T-cell (primary cell): ENCODE measurements at places on chromosomes 2 and 18.
A peak's percentile ranks its signal among the peaks of the same experiment; 100 is the strongest.

DNA sequence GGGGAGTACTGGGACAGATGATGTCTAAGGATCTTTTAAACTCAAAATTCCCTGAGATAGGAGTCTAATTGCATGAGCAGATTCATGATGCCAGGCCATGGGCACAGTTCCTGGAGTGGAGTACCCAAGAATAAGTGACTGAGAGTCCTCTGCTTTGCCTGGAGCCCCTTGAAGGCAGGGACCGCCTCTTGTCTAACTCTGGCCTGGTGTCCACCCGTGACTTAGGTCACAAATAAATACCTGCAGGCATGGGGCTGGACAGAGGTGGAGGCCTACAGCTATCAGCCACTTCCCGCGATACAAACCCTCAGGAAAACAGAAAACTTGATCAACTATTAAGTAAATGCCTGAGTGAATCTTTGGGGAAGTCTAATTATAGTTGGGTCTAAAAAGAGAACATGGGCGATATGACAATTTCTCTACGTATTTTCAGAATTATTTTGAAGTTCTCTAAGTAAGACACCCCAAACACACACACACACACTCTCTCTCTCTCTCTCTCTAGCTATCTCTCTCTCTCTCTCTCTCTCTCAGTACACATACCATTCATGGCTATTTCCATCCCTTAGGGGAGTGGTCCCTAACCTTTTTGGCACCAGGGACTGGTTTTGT lies 1.8 kb upstream of the WIPF1 start:
- no peak for DNase-seq

GRCh38 chr2:199195927-199196502 lies 261.7 kb downstream of the SATB2 start:
- DNase-seq = no peak

- no peak for DNase-seq
Measured at GRCh38 chr2:33469238-33469637, 7.2 kb upstream of the RASGRP3 start.

GRCh38 chr2:176544991-176545956 lies 276.0 kb downstream of the MTX2 start:
- DNase-seq = no peak

GRCh38 chr2:233800208-233800607 lies 22.1 kb downstream of the MROH2A start:
- DNase-seq = no peak

DNA sequence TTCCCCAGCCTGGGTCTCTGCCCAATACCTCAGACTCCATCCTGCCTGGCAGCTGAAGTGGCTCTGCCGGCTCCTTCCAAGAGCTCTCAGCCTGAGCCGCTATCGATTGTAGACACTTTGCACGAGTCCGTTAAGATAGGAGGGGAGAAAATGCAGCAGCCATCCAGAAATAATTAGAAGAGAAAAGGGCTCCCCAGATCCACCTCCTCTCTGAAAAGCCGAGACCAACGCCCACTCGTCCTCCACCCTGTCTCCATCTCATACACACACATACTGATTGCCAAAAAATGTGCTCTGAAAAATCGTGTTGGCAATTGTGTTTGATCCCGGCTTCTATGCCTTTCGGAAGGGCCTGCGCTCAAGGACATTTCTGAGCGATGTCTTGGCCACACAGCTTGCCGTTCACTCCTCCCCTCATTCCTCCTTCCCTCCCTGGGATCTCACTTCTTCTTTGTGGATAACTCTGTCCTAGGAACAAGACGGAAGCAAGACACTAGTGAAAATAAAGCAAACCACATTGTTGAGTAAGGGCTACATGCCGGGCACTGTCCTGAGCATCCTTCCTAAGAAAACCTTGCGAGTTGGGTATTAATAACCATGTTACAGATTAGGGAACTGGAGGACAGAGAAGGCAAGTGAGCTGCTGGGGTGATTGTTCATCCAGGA lies 372.8 kb upstream of the MYT1L start:
- no peak for DNase-seq

DNA sequence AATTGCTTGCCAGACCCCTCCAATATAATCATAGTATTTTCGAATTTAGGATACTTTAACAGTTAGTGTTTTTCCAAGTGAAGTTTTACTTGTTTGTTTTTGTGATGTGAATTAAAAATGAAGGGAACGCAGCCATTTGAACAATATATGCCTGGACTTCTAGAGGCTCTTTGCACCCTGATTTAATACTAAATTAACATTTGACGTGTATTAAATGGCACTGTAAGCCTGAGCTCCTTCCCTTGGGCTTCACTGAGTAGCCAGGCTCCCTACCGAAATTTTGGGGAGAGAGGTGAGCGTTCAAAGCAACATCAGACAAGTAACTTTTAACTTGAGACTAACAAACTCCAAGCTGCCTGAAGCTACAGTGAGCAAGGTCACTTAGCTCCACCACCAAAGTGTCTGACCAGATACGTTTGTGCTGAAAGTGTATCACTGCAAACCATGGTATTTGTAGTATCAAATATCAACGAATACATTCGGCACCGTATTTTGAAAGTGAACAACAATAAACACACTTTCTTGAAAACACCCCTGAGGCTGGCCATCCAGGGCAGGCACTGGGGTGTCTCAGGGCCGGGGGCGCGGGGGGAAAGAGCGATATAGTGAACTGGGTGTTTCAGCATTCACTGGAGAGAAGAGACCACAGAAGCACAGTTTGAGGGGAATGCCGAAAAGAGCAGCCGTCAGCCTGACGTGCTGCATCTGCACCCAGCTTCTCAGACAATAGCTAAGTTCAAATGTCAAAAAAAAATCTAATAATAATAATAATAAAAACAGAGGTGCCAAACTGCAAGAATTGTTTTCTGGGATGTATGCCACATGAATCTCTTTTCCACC lies 7.7 kb upstream of the POU3F3 start:
- no peak for DNase-seq

DNA sequence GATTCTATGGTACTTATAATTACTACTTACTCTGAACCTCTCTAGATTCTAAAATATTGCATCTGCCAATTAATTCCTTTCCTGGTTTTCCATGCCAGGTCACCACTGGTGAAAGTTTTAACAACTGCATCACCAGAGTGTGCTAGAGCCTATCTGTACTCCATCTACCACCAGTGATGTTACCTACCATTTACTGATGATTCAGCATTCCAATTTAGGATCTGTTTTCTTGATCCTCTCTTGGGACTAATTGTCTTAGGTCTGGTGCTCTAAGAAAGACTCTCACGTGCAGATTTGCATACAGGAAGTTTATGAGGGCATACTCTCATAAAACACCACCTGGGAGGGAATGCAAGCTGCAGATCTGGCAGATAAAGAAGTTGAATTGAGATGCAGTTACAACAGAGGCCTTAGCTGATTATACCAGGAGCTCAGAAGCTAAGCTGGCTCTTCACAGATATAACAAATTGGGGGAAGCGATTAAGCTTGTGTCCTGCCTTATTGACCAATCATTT lies 347.6 kb upstream of the VRK2 start:
- no peak for DNase-seq

DNA sequence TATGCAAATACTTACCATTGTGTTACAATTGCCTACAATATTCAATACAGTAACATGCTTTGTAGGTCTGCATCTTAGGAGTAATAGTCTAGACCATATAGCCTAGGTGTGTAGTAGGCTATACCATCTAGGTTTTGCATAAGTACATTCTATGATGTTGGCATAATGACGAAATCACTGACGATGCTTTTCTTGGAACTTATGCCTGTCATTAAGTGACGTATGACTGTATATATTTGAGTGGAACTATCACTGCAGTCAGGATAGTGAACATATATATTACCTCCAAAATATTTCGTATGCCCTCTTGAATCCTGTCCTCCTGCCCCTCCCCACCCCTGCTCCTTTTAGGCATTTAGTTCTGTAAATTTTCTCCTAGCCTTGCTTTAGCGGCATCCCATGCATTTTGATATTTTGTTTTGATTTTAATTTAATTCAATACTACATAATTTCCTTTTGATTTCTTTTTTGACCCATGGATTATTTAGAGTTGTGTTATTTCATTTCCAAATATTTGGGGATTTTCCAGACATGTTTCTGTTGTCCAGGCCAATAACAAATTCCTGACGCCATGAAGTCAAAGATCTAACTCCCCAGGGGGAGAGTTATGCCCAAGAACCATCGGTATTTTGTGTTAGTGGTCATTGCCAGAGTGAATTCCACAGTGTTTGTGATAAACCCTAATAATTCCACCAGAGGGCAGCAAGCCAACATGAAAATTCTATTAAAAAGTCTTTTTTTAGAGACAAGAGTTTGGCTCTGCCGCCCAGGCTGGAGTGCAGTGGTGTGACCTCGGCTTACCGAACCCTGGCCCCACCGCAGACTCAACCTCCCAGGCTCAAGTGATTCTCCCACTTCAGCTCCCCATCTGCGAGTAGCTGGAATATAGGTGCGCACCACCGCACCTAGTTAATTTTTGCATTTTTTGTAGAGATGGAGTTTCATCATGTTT lies 24.2 kb upstream of the CASP8 start:
- peak; percentile 52 for DNase-seq

DNA sequence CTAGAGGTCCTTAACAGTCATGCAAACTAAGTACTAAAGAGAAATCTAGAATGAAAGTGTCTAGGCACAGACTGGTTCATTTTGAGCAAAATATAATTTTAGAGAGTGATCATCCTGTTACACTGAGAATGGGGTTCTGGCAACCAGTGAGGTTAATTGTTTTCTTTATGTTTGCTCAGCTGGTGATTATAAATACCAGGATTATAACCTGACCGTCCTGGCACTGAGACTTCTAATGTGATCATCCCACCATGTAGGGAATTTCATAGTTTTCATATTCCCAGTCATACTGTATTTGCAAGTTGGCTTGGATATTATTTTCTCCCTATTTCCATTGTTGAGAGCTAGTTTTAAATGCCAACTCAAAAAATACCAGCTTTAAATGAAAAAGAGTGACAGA lies 852.5 kb upstream of the LRATD1 start:
- DNase-seq = no peak

- DNase-seq = no peak
Measured at GRCh38 chr2:235303499-235304291, 190.1 kb upstream of the AGAP1 start.

- peak; percentile 41 for DNase-seq
Measured at GRCh38 chr2:43024515-43025011, 201.8 kb downstream of the ZFP36L2 start.

DNA sequence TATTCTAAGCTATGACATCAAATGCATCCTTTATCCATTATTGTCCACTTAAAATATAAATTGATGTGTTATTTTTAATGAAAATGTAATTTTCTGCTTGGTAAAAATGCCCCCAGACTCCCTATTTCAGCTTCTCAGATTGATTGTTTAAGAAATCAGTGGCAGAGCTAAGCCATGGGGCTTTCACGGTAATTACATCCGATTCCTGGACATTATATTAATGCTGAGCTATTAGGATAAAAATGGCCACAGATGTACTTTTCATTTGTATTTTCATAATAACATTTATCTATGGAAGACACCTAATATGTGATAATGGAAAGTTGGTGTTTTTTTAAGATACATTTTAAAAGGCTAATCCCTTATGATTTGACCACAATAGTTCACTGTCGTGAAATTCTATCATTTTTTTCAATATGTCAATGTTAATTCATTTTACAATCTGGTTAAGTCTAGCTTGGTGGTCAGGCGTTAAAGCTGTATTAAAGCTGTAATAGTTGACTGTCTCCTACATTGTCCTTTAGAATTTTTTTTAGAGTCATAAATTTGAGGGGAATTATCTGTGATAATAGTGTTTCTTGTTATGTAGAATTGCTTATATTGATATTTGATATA lies 229.0 kb upstream of the UBE2E3 start:
- no peak for DNase-seq

GRCh38 chr2:64049633-64050220 lies 30.5 kb upstream of the VPS54 start:
- peak; percentile 64 for DNase-seq

DNA sequence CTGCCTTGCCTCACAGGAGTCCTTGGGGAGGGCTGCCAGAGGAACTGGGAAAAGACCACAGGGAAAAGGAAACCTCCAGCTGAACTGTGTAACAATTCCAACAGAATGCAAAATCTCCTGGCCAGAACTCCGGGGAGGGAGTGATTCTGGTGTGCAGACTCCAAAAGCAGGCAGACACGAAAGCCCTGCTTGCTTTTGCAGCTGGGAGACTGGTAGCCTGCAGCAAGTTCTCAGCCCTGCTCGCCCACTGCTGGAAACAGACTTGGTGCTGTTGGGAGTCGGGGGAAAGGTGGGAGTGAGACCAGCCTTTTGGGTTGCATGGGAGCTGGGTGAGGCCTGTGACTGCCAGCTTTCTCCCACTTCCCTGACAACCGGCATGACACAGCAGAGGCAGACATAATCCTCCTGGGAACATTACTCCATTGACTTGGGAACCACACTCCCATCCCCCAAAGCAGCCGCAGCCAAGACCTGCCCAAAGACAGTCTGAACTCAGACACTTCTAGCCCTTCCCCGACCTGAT lies 26.0 kb upstream of the NMI start:
- DNase-seq = no peak

DNA sequence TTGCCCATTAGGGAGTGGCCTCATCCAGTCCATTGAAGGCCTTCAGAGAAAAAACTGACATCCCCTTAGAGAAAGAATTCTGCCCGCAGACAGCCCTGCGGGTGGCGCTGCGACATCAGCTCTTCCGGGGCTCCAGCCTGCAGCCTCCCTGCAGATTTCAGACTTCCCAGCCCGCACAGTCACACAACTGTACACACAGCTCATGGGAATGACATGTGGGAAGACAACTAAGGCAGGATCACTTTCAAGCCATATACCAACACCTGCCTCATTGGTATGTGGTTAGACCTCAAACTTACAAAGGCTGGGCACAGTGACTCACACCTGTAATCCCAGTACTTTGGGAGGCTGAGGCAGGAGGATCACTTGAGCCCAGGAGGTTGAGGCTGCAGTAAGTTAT lies 24.8 kb upstream of the TUBB6 start:
- no peak for DNase-seq

- no peak for DNase-seq
Measured at GRCh38 chr2:40513201-40513600, 61.3 kb upstream of the SLC8A1 start.

DNA sequence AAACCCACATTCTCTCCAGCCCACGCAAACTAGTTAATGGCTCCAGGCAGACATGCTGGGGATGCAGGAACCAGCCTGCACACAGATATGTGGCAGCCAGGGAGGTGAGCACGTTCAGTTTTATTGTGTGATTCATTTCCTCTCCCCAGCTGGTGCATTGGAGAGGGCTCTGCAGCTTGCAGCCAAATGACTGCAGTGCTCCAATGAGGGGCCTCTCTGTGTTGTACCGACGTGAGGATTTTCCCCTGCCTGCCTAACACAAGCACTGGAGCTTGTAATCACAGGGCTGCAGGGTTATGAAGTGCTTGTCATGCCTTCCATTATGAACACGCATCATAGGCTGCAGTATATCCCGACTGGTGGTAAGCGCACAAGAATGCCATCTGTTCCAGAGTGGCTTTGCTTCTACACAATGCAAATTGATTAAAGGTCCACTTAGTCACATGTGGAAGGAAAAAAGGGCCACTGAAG lies 92.3 kb upstream of the THUMPD2 start:
- no peak for DNase-seq

GRCh38 chr2:219253753-219254589 lies at the start of gene TUBA4A:
Gene TUBA4A, minus strand, starts transcription at chr2:219253918. Its CDS starts 60 bp downstream, at chr2:219253858.
- DNase-seq = peak; percentile 82
